ENCODE measurements at places on chromosomes 12 and 14. TPM values are rescaled to one million over a fixed set of nuclear protein-coding genes. Genes with fewer than 3 reads are reported as not detected.

DNA sequence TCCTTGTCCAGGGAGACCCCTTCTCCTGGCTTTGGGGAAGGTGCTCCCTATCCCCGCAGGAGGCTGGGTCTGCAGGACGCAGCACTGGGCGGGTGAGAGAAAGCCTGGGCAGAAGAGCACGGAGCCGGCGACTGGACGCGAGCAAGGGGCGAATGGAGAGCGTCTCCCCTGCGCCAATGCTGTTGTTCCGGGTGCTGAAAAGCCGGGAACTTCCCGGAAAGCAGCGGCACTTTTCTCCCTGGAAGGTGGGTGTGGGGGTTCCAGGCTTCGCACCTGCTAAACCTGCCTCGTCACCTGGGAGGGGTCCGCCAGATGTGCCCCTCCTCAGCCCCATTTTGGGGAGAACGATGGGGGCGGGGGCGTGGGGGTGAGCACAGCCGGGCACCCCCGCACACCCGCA lies 417.1 kb upstream of the TMTC1 start:
- DNase-seq, result no peak

Gene ZFHX2
- 3.1 TPM for polyA plus RNA-seq

GRCh38 chr14:93723001-93723400 lies 65.3 kb downstream of the PRIMA1 start:
- DNase-seq, result no peak

Gene TDRD9
- 0.08 TPM for polyA plus RNA-seq

Gene TAS2R43
- polyA plus RNA-seq, result 0.27 TPM

Gene LMO3
- polyA plus RNA-seq, result 0.83 TPM

Gene PTPRB
- polyA plus RNA-seq, result 15.9 TPM
